ENCODE measurements at places on chromosomes 11 and 22.

DNA sequence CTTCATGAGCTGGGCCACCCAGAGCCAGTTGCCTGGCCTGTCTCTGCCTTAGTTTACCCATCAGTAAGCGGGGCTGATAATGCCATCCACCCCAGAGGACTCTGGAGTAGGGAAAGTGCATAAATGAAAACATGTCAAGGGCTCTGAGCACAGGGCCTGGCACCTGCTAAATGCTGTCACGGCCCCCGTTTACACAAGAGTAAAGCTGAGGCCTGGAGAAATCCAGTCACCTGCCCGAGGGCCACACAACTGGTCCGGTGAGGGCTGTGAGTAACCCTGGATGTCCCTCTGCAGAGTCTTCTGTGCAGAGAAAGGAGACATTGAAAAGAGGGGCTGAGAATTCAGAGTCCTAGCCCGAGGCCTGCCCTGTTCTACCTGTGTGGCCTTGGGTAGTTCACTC lies 110.6 kb upstream of the ANO1 start:
- no peak for DNase-seq

- DNase-seq, result no peak
These were observed 39.7 kb downstream of the NECTIN1 start for GRCh38 chr11:119689302-119689701.

DNA sequence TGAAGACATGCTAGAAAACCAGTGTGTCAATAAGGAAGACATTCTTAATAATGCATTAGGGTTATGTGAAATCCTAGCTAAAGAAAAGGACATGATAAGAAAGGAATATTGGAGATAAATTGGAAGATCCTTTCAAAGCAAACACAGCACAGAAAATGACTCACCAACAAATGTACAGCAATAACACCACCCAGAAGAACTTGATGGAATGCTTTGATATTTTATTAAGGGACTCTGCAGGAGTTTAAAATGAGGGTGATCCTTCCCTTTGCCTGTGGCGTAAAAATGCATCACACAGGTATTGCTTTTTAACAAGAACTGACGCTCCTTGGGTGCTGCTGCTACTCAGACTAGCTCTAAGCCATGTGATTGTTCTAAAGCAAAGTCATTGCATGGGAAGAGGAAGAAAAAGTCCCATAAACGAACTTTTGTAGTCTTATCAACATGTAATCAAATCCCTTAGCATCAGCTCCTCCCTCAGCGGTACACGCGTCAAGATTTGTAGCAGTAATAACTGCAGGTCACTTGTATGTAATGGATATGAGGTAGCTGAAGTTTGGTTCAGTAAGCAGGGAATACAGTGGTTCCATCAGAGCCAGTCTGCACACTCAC lies 48.4 kb upstream of the EED start:
- DNase-seq, result no peak

DNA sequence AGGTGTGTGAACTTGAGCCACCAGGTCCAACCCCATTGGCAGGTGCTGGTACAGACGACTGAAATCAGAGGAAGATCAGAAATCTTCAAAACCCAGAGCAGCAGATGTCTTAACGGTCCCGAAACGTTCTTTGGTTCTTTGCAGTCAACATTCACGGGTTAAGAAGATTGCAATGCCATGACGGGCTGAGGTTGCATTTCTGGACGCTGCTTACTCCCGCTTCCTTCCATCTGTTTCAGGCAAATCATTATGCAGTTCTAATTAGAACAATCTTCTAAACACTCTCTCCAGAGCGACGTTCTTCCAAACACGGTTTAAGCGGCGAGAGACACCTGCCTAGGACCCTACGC lies 492 bp upstream of the LUZP2 start:
- DNase-seq, result no peak

GRCh38 chr11:104238916-104239315 lies 75.0 kb upstream of the PDGFD start:
- DNase-seq, result no peak

- DNase-seq, result no peak
These were observed 27.4 kb downstream of the DAGLA start for GRCh38 chr11:61707574-61707973.

GRCh38 chr11:46369458-46370152 lies 11.9 kb upstream of the MDK start:
- DNase-seq, result peak; percentile 86

GRCh38 chr22:32874976-32875375 lies 73.5 kb downstream of the TIMP3 start:
- no peak for DNase-seq

DNA sequence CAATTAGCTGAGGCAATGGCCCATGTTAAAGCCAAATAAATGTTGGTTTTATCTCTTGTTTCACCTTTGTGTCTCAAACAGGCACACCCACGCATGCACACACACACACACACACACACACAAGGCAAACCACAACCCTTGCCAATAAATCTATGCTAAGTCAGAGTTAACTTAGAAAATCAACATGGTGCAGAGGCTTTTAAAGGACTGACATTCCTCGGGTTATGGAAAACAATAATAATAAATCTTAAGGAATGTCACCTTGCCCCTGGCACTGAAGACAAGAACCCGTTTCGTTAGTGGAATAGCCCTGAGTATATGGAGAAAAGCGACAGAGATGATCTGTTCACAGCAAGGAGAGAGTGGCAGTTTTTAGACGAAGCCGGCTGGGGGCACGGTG lies 326.3 kb downstream of the NTM start:
- DNase-seq, result no peak

DNA sequence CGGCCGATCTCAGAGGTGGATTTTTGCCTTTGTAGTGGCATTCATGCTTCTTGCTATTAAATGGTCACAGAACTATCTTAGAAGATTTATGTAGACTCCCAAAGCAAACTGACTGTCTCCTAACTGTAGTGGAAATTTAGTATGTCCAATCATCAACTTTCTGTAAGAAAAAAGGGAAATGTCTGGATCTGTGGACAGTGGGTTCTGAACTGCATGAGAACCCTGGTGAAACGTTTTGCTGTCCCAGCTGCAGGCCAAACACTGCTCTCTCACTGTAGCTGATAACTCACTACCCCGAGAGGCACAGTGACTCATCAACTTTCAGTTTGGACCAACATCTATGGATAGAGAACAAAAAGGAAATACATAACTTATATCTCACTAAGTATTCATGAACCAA lies 387.1 kb downstream of the SOX6 start:
- DNase-seq, result no peak

DNA sequence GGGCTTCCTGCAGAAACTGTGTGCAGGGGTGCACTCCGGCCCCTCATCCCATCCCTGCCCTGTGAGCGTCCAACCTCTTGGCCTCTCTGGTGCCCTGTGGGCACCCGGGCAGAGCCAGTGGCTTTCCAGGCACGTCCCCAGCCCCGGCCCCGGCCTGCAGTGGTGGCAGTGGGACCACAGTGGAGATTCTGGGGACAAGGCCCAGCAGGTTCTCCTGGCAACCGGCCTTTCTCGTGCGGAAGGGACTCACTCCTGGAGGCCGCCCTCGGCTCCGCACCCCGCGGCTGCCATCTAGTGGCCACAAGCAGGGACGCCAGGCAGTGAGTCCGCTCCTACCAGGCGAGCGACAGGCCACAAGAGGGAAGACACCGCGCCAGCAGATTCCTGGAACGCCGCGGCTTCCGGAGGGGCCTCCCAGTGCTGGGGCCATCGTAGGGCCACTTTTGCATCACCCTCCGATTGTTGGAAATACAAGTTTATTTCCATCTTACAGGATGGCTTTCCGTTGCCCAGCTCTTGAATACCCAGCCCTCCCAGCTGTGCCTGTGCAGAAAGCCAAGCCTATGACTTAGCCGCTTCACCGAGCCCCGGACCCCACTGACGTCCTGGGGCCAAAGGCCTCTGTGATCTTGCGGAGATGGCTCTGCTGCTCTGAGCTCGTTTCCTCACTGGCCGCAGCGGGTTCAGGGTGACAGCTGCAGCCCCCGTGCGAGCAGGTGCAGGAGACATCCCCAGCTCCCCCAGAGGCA lies 357.3 kb downstream of the CTTN start:
- DNase-seq, result peak; percentile 91

DNA sequence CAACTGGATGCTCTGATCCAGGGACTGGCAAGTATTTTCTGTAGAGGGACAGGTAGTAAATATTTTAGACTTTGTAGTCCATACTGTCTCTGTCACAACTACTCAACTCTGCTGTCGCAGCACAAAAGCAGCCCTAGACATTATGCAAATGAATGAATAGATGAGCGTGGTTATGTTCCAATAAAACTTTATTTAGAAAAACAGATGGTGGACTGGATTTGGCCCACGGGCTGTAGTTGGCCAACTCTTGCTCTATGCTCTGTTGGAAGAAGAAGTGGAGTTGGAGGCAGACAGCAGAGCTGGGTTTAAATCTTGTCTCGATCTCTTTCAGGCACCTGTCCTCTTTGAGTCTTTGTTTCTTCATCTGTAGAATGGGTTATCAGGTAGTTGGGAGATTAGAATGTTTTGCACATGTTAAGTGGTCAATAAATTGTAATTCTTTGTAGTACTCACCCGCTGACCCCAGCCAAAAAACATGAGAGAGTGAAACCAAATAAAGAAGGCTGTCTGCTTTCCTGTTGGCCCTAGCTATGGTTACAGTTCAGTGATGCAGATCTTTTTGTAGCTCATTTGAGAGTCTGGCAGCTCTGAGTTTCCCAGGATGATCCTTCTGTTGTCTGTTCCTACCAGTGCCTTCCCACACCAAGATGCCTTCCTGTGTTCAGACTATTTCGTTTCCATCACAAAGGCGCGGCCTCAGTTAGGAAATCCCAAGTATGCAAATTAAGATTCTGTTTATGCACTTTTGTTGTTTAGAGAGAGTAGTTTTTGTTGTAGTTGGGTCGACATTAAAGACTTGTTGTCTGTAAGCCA lies 198.1 kb upstream of the SEZ6L start:
- DNase-seq, result no peak

DNA sequence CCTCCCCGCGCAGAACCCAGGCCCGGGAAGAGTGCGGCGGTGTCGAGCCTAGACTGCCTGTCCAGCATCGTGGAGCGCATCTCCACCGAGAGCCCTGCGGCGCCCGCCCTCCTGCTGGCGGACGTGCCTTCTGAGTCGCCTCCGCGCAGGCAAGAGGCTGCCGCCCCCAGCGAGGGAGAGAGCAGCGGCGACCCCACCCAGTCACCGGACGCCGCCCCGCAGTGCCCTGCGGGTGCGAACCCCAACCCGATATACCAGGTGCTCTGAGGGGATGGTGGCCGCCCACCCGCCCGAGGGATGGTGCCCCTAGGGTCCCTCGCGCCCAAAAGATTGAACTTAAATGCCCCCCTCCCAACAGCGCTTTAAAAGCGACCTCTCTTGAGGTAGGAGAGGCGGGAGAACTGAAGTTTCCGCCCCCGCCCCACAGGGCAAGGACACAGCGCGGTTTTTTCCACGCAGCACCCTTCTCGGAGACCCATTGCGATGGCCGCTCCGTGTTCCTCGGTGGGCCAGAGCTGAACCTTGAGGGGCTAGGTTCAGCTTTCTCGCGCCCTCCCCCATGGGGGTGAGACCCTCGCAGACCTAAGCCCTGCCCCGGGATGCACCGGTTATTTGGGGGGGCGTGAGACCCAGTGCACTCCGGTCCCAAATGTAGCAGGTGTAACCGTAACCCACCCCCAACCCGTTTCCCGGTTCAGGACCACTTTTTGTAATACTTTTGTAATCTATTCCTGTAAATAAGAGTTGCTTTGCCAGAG lies 2.0 kb downstream of the MYOD1 start:
- DNase-seq, result no peak

GRCh38 chr11:27209562-27210005 lies 153.4 kb downstream of the CCDC34 start:
- DNase-seq, result no peak

GRCh38 chr11:72012897-72013721 lies 14.4 kb downstream of the IL18BP start:
- no peak for DNase-seq

DNA sequence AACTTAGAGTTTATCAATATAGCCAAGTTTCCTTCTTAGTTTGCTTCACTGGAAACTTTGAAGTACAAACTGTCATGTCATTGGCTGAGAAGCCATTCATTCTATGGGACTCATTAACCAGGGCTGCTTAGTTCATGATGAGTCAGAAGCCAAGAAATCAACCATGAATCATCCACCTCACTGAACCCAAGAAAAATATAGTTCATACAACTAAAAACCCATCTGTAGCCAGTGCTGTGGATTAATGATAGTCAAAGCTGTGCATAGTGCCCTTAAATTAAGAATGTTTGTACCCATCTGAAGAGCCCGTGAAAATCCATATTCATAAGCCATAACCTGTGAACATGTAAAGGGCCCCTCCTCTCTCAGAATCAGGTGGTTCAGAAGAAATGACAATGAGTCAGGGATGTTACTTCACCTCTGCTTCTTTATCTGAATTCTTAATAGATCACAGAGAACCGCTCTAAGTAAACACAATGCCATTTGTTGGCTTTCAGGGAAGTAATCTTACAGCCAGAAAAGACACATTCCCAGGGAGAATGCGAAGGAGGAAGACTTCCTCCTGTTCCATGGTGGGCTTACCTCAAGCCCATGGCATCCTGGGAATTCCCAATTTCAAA lies 25.4 kb downstream of the MMP20 start:
- no peak for DNase-seq

DNA sequence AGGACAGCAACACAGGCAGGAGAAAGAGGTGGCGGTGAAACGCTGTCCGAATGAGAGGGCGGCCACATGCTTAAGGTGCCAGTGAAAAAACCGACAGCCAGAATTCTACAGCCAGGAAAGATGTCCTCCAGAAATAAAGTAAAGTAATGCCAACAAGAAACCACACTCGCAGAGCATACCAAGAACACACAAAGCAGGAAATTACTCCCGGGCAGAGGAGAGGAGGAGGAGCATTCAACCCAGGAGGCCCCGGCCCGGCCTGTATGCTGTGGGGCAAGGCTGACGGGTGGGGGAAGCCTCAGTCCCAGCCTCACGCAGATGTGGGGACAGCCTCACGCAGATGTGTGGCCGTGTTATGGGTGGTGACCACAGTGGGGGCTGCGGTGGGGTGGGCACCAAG lies 28.0 kb downstream of the CHID1 start:
- no peak for DNase-seq

- DNase-seq, result no peak
These were observed 18.8 kb downstream of the LUZP2 start for GRCh38 chr11:24515632-24516031.

- no peak for DNase-seq
These were observed 44.5 kb downstream of the TCP11L1 start for GRCh38 chr11:33083918-33084317.

DNA sequence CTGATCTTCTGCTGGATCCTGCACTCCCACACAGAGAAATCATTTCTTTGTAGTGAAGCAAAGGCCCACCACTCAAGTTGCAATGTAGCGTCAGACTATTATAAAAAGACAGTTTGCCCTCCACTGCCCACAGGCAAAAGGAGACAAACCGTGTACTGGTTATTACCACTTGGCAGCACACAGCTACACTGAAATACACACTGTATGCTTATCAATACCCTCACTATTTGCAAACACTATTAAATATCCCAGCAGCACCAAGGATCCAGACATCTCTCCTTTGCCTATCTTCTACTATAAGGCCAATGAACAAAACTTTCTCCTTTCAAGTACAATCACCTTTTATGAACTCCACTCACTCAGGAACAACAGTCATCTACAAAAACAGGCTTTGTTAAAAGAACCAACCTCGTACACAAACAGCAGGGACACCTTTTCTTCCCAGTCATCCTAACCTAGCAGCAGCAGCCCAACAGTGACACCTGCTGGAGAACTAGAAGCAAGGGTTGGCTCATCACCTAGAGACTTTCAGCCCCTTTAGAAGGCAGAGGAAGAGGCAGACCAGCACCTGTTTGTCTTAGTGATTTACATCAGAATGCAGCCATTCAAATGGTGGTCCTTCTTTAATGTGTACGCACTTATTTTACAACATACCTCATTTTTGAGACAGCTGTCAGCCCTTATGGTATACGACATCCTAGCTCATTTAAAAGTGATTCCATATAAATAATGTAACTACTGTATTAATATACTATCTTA lies 56.1 kb downstream of the AMBRA1 start:
- DNase-seq, result peak; percentile 74
